ENCODE measurements at places on chromosomes 5 and 9. TPM values are rescaled to one million over a fixed set of nuclear protein-coding genes. Genes with fewer than 3 reads are reported as not detected.

GRCh38 chr5:180645274-180646204, 3.9 kb downstream of the FLT4 start:
- DNase-seq, result peak; percentile 79

DNA sequence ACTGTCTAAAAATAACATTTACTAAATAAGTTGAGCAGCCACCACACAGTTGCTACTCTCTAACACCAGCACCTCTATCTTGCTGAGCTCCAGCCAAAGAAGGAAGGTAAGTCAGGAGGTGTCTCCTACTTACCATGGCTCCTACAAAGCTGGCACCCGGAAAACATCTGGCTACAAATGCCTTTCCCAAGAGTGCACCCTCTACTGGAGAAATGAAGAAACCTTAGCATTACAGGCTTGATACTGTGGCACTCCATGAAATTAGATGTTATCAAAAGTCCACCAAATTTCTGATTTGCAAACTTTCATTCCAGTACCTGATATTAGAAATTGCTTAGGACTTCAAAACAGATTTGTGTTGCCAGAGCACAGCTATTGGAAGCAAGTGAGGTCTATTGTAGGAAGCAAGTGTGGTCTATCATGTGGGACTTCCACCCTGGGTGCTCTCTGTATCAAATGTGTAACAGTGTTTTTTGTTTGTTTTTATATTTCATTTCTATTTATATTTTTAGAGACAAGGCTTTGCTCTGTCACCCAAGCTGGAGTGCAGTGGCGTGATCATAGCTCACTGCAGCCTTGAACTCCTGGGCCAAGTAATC, 25.7 kb upstream of the RFK start:
- no peak for DNase-seq

DNA sequence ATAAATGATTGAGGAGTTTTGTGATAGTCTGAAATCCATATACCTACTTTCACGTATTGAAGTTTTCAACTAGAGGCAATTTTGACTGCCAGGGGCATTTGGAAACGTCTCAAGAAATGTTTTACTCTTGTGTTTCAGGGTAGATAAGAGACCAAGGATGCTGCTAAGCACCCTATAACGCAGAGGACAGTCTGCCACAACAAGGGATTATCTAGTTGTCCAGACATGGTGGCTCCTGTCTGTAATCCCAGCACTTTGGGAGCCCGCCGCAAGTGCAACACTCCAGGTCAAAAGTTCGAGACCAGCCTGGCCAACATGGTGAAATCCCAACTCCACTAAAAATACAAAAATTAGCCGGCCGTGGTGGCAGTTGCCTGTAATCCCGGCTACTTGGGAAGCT, 133.7 kb upstream of the CCNG1 start:
- DNase-seq, result no peak

GRCh38 chr5:31786090-31786631, 147.2 kb downstream of the PDZD2 start:
- no peak for DNase-seq

- no peak for DNase-seq
Measured at GRCh38 chr9:76803083-76803482, 38.8 kb downstream of the PCA3 start.

DNA sequence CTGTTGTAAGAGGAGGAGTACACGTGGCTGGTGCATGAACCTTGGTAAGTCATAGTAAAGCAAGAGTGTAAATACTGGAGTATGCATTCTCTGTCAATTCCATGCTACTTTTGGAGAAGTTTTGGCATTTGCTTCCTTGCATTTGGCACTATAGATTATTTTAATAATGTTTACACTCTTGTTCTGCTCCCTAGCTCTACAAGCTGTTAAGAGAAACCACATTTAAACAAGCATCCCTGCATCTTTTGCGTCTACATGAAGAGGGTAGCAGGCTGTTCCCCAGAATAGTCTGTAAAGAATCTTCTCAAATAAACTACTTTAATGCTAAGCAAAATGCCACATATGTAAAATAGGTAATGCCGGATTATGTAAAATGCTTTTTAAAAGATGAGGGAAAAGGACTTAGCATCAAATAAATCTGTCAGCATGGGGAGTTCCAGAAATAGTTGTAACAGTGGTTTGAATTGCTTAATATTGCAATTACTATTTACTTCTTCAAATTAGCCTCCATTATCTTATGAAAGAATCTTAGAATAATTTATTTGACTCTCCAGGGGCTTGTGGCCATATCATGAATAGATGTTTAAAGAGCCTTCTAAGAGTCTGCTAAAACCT, 2127.3 kb upstream of the WWC1 start:
- no peak for DNase-seq

DNA sequence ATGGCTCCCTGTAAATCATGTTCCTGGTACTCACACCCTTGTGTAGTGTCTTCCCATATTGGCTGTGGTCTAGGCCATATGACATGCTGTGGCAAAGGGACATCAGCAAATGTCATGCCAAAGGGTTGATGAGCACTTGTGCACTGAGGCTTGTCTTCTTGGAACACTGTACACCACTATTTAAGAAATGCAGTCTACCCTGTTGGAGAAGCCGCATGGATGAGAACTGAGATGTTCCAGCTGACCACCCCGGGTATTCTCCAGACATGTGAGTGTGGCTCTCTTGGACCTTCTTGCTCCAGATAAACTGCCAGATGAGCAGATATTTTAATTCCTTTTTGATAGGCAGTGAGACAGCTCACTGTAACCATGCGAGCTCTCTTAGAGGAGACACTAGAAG, 20.5 kb upstream of the NPR3 start:
- DNase-seq, result no peak

DNA sequence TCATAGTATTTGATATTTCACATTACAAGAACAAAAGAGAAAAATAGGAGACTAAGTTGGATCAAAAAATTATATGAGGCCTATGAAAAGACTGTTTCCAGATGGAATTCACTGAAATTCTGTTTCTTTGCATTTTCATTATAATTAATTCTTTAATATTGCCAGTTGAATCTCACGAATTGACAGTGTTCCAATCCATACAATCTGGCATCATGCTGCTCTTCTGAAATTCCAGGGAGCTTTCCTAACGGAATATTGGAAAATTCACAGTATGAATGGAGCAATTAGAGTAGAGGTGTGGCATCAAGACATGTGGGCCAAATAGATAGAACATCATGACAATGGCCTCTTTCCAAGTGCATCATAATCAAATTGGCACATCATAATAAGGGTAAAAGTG, 1178.9 kb upstream of the WWC1 start:
- DNase-seq, result no peak

The BARX1 gene
- 6.7 TPM for total RNA-seq

The THBS4 gene
- total RNA-seq, result 1.6 TPM

The PCYOX1L gene
- total RNA-seq, result 11.1 TPM

The GABRA6 gene
- total RNA-seq, result not detected

The CD274 gene
- not detected for total RNA-seq

Measured in chondrocyte (in vitro differentiated cells).